ENCODE measurements at places on chromosomes 12 and 14.

DNA sequence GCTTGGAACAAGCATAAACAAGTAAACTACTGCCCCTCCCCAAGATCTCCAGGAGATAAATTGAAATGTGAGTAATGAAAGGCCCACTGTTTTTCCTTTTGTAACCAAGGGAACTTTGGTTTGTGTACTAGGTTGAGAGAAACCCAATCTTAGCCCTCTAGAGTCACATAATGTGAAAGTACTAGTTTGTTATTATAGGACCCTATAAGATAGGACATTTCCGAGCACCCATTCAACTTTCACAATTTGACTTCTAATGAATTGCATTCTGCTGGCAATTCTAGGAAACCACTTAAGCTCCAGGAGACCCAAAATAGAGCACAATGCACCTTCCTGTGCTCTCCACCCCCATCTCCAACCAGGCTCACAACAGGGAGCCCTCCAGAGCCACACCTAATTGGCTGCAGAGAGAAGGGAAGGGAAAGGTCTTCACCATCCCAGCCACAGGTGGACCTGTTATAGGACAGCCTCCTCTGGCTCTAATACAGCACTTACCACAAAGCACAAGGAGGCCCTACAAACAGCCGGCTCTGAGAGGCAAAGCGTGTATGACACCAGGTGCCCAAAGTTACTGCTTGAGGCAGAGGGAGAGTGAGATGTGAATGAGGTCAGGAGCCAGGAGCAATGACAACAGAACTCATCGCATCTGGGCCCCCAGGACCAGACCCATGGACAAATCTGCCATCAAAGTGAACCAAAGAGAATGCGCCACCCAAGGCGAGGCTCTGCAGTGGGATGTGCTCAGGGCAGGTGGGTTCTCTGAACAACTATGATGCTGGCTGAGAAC, 163.3 kb upstream of the NTF3 start:
- DNase-seq = no peak

DNA sequence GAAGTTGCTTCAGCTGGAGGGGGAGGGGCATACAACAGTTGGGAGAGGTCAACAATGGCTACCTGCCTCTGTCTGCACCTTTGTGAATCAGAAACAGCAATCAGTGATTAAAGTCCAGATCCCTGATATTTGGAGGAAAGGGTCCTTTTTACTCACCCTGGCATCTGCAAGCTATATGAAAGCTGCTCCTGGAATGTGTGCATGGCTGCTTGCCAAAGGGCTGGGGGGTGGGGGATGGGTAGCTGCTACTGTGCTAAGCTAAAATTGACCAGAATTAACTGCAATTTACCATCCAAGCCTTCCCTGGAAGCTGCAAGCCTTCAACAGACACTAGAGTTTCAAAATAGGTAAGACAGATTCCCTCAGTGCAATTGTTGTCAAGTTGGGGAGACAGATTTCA, 13.5 kb upstream of the GTF2A1 start:
- DNase-seq = peak; percentile 15

GRCh38 chr12:23066095-23066494, 441.1 kb downstream of the ETNK1 start:
- no peak for DNase-seq

DNA sequence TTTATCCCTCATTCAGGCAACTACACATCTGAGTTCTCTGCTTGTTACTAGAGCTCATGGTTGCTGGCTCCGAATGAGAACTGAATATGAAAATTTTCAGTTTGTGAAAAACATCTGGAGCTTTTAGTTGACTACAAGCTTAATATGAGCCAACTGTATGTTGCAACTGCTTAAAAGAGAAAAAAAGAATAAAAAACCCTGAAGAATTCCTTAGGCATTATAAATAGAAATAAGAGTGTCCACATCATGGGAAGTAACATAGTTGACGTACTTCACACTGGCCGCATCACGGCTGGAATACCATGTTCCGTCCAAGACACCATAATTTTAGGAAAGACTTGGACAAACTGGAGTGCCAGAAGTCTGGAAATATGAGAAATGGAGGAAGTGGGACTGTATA, 57.9 kb downstream of the PDE3A start:
- DNase-seq = no peak

DNA sequence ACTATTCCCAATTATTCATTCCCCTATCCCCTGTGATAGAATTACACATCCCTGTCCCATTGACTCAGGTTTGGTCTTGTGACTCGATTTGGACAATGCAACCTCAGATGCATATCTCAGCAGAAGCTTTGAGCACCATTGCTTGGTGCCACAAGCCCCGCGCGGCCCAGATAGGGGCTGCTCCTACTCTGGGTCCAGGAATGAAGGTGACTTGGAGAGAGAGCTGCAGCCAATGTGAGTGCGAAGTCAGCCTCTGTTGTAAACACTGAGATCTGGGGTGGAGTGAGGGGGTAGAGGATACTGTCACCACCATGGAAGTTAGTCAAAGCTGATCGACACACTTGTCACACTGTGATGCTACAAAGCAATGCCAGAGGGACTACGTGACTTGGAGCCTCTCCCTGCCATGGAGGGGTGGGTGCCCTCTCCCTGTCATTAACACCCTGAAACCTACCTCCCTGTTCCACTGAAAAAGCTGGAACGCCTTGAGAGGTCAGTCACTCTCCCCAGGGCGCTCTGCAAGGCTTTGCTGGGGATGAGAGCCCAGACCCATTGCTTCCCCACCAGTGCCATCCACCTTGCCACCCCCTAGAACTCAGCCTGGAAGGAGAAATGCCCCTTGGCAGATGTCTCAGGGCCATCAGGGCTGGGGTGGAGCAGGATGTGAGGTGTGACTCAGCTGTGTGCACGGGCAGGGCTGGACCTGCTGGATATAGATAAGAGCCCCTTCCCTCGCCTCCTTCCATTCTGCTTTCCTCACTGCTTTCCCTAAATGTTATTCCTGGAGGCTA, 6.6 kb upstream of the PLEK2 start:
- no peak for DNase-seq

- DNase-seq = peak; percentile 16
These were observed 840 bp downstream of the PNP start for GRCh38 chr14:20469890-20470602.

- no peak for DNase-seq
These were observed 4.9 kb upstream of the RIC8B start for GRCh38 chr12:106769546-106769945.

GRCh38 chr14:24673534-24674203, 39.7 kb upstream of the GZMB start:
- DNase-seq = no peak

- no peak for DNase-seq
These were observed 3.2 kb downstream of the BIN2 start for GRCh38 chr12:51320695-51321320.
